LoVo (cell line): ENCODE measurements at places on chromosomes 4 and X.

- DNase-seq = no peak
Observed at GRCh38 chrX:112527903-112528302, 151.8 kb downstream of the LHFPL1 start.

DNA sequence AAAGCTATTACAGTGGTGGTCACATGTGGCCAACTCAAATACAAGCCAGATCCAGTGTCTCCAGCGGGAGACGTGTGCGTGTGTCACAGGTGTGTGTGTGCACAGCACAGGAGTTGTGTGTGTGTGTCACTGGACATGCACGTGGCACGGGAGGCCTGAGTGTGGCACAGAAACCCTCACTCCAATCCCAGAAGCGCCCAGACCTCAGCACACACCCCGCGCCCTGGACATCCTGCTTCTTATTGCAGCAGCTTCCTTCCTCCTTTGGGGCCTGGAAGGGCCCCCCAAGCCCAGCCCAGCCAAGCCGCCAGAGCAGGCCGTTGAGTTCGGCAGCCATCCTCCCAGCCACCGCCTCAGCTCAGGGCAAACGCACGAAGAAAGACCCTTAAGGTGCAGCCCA lies 37.9 kb downstream of the ACOX3 start:
- DNase-seq = no peak

DNA sequence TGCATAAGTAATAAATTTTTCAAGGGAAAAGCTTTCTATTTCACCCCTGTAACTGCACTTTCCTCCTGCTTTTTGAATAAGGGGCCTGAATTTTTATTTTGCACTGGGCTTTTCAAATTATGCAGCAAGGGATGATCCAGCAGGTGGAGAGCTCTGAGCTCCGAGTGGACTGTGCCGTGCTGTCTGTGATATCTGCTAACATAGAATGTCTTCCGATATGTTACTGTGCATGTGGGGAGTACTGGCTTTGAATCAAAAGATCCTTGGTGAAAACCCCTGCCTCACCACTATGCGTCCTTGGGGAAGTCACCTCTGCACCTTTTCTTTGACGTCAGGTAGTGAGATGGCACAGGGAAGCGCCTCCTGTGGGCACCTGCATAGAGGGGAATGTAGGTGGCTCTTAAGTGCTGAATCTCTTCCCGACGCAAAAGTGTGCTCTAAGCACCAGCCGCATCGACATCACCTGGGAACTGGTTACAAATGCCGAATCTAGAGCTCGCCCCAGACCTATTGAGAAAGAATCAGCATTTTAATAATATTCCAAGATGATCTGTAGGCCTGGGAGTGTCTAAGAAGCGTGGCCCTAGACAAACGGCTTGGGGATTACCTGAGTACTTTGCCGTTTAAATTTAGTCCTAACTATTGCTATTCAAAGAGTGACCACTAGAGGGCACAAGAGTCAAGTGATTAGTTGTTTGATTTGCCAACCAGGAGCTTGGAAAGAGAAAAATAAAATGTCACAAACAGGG lies 19.2 kb upstream of the WFS1 start:
- DNase-seq = peak; percentile 66

DNA sequence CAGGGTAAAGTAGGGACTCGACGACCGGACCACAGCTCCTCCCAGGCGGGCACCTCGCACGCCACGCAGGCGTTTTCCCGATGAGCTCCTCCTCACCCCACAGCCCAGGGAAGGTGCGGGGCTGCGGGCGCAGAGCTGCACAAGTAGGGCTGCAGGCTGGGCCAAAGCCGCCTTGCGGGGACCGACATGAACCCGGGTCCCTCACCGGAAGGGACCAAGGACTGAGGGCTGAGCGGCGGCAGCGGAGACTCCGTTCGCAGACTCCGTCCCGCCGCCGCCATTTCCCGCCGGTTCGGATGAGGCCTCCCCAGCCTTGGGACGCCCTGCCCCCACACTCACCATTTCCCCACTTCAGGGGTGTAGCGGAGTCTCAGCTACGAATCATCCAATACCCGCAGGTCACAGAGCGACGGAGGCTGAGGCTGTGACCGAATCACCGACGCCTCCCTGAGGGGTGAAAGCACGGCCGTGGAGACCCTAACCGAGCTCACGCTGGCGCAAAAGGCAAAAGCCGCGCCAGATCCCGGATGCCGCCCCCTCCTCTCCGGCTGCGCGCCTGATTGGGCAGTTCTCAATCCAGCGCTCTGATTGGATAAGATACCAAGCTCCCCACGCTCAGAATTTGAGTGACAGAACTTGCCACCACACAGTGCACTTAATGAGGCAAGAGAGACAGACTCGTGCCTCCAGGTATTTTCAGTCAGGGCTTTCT lies at the start of gene ZNF732:
Gene ZNF732 (minus strand): TSS at position 506 of the 712 bp plus-strand sequence. CDS start 164 bp downstream, at position 342.
- DNase-seq = no peak

- no peak for DNase-seq
Observed at GRCh38 chrX:119071381-119071780, 1.4 kb upstream of the CT47C1 start.

DNA sequence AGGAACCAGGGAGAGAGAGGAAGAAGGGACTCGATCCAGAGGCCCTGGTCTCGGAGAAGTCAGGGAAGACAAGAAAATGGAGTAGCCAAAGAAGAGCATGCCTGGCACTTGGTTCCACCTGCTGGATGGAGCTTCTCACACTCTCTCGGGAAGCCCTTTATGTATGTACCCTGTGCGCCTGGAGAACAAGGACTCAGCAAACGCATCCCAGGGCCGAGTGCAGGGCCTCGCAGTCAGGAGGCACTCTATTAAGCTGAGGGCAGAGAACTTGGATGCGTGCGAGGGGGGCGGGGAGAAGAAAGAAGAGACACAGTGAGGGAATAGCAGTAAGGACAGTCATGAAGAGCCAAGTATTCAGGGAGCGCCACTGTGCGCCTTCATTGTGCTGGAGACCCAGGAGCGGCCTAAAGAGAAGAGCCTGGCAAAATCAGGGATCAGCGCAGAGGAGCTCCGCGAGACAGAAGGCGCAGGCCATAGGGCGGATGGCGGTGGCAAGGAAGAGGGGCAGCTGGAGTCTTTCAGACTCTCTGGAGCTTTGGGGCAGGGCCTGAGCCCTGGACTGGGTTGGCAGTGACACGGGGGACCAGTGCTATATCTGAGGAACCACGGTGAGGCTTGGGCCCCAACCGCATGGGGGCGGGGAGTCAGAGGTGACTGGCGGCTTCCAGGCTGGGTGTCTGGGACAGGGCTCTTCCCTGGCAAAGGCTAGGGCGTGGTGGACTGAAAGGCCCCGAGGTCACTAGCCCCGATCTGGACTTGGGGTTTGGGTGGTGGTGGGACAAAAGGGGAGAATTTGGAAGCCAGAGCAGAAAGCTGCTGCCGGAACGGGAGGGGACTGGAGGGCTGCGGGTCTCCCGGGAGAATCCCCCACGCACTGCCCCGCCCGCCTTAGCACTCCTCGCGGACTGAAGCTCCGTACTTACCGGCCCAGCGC lies 1.9 kb upstream of the SEPTIN6 start:
- DNase-seq = no peak

DNA sequence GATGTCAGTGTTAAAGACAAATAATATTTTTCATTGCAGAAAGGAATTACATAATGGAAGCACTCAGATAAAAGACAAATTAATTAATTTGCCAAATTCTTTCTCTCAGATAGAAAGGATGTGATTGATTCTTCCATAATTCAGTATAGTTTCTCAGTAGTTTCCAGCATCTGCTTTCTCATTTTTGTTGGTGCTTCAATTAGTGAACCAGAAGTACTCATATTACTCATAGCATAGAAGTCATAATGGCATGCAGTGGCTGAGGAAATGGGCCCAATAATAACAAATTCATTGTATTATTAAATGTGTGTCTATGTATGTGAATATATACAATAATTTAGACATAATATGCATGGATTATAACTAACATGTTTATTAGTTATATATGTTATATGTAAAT lies 393.3 kb upstream of the TRAM1L1 start:
- DNase-seq = no peak

- no peak for DNase-seq
Observed at GRCh38 chr4:47642985-47643760, 158.1 kb downstream of the ATP10D start.

GRCh38 chr4:108529102-108529501 lies 91.3 kb upstream of the RPL34 start:
- DNase-seq = no peak

- no peak for DNase-seq
Observed at GRCh38 chrX:153706799-153707198, 17.4 kb downstream of the BCAP31 start.

DNA sequence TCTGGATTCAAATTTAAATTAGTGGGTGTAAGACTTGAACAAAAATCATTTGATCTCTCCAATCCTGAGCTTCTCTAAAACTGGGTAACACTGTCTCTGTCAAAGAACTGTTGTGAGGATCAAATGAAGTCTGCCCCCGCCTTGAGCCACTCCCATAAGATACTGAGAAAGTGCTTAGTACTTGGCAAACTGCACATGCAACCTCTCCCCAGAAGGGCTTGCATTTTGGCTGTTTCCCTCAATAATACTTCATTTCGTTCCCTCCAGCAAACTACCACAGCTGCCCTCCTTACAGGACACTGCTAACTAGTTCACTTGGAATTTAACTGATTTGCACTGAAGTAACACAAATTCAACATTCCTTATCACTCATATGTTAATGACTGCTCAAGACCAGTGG lies 79.8 kb downstream of the APBB2 start:
- DNase-seq = no peak

- DNase-seq = no peak
Observed at GRCh38 chr4:54066718-54067129, 2.3 kb upstream of the CHIC2 start.
